ENCODE measurements at places on chromosomes 3 and 15.

DNA sequence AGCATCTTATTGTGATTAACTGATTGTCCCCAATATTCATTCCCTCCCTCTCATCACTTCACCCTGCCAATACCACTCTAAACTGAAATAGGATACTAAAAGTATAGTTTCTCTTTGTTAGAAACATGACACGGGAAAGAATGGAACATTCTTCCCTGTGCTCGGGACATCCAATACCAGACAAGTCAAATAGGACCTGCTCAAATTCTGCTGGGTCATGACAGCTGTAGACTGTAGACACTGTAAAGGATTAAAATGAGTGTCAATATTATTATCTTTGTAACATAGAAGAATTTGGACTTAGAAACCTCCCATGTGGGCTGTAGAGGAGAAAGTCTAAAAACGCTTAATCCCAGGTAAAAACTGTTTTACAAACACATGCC lies 315.0 kb upstream of the NR2E3 start:
- DNase-seq = no peak

GRCh38 chr3:139762302-139762701 lies 84.5 kb upstream of the NMNAT3 start:
- no peak for DNase-seq

GRCh38 chr3:188345223-188345622 lies 191.3 kb downstream of the LPP start:
- DNase-seq = no peak

- no peak for DNase-seq
These were observed 36.3 kb downstream of the WHAMM start for GRCh38 chr15:82845686-82846085.

DNA sequence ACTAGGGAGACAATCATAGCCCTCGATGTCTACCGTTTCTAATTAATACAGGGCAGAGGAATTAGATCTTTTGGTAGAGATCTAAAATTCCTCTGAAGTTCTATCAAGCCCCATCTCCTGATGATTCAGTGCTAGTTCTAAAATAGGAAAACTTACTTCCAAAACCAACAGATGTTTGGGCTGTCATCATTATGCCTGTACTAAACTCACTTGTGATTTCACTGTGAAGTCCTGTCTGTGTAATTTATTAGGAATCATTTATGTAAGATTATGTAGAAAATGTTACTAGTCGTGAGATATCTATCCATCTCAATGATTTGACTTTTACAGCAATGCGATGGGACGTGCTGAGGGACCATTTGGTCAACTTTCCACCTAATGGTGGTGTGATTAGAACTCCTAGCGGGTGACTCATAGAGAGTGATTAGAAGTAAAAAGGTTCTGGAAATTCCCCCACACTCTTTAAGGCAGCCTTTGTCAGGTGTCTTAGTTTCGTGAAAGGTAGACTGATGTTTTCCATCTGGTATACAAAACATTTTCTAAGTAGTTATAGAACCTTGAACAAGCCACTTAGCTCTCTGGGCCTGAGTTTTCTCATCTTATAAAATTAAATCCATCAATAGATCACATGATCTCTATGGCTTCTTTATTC lies 34.2 kb downstream of the LIPC start:
- no peak for DNase-seq

DNA sequence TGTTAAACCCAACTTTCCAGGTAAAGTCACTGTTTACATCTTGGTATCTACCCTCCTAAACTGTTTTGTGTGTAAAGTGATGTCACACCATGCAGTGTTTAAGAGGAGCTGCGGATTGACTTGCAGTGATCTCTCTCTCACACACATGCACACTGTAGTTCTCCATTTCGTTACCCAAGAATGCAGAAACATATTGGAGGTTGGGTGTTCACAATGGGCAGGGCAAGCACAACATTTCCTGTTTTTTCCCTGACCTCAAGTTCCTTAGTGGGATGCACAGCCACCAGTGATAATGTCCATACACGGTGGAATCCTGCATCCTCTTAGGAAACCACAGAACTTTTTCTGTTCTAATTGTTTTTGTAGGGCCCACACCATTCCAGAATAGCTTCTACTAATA lies 85.3 kb upstream of the CFAP20DC start:
- no peak for DNase-seq

- peak; percentile 73 for DNase-seq
These were observed 399 bp downstream of the MYO9A start for GRCh38 chr15:72117486-72118016.

Data from activated T-cell treated with anti-CD3 and anti-CD28 coated beads, Interleukin-2, amount 50 U/mL, for 1 hour (primary cell).